Cerebellar nuclear complex (tissue), 1 donor: ENCODE measurements at places on chromosomes 16 and 17.

DNA sequence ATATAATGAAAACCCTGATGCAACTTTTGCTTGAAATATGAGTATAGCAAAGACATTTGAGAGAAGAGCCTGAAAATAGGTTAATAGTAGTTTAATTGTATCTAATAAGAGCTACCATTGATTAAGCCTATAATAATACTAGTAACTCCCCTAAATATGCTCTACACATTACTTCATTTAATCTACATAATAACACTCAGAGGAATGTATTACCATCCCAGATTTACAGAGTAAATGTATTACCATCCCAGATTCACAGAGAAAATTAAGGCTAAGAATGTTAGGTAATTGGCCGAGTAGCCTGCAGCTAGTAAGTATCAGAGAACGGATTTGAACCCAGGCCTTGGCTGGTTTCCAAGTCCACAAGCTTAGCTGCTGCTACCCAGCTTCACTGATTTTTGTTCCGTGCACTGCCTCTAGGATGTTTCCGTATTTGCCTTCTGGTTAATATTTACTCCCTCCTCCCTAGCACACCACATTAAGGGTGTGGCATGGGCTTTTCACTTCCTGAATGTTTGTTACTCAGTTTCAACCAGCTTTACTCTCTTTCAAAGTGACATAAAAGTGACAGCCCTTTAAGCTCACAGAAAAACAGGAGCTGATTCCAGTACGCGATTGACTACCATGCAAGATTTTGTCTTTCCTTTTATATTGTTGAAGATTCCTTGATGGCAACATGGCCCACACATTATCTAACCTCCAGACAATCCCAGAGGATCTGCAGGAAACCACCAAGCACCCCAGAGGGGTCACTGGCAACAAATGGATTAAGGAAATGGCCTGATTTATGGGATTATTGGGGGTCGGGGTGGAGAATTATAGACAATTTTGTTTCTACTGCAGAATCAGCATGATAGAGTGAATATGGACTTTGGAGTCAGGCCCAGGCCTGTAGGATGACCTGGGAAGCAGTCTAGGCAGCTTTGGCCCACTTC, 26.7 kb upstream of the TOX3 start:
- no peak for DNase-seq

DNA sequence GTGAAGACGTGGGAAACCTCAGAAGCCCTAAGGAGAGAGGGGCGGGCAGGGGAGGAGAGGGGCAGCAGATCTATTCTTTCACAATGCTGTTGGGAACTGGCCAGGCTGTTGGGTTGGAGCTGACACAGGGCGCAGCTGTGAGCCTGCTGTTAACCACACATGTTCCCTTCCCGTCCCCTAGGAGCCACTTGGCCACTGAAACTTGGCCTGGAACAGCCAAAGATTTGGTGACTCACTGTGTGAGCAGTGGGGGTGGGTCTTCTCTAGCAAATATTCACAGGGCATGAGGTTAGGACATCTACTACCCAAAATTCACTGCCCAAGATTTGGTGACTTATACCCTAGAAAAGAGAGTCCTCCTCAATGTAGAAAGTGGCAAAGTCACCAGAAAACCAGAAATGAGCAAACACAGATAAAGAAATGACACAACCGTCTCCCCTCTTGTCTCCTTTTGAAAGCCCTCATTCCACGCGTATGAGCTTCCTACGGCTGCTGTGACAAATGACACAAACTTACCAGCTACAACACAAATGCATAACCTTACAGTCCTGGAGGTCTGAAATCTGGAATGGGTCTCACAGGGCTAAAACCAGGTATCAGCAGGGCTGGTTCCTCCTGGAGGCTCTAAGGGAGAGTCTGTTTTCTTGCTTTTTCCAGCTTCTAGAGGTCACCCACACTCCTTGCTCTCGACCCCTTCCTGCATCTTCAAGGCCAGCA, 6.3 kb downstream of the TBC1D16 start:
- no peak for DNase-seq

- DNase-seq: no peak
Measured at GRCh38 chr16:9139965-9140364, 48.5 kb downstream of the HAPSTR1 start.

DNA sequence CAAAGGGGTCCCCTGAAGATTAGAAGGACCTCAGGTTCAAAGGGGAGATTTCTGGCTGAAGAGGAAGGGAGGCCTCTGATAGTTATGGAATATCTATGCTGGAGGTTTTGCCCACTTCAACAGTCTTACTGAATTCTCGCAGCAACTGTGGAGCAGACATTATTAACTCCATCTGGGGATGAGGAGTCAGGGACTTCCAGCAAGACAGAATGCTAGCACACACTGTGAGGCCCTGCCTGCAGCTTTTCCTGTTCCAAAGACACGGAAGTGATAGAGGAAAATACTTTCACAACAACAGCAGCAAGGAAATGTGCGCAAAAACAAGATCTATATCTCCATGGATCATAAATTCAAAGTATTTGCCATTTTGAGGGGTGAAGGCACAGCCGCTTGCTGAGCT, 72.8 kb downstream of the RPH3AL start:
- no peak for DNase-seq

DNA sequence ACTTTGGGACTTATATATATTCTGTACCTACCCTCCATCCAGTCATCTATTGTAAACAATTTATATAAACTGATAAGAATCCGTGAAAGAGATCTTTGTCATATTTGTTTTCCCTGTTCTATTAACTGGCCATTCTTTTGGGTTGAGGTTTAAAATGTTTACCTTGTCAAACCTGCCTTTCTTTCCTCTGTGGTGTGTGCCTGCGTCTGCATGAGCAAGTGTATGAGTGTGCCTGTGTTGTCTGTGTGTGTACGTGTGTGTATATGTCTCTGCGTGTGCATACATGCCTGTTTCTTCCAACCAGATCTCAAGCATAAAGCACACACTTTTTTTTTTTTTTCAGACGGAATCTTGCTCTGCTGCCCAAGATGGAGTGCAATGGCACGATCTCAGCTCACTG, 201.5 kb downstream of the C16orf95 start:
- DNase-seq: no peak

DNA sequence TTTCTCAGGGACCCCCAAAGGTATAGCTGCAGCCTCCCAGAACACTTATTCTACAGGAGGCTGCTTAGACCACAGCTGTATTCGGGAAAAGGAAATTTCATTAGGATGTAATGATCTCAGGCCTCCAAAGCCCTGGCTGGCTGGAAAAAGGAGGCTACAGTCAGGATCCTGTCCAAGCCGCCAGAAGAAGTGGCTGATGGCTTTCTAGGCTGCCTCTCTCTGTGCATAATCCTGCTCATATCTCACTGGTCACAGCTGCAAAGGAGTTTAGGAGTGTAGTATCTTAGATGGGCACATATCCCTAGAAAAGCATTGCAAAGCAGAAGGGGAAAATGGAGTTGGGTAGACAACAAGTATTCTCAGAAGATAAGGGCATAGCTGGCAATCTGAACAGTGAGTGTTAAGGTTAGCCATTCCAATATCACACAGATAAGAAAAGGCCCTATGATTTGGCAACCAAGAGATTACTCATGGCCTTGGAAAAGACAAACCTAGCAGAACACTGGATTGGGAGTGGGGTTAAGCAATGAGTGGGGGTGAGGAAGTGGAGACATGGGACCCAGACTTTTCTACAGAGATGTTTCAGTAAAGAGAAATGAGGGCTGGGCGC, 26.0 kb upstream of the PRKCA start:
- no peak for DNase-seq

DNA sequence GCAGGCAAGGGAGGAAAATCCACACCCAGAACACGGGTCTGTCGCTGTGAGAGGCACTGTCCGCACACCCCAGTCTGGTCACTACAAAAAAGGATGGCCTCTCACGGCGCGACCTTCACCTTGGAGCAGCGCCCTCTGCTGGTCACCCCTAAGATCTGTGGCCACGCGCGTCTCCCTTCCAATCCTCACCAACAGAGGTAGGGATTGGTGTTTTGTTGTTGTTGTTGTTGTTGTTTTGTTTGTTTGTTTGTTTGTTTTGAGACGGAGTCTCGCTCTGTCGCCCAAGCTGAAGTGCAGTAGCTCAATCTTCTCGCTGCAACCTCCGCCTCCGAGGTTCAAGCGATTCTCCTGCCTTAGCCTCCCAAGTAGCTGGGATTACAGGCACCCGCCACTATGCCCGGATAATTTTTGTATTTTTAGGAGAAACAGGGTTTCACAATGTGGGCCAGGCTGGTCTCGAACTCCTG, 15.0 kb upstream of the C17orf58 start:
- no peak for DNase-seq

DNA sequence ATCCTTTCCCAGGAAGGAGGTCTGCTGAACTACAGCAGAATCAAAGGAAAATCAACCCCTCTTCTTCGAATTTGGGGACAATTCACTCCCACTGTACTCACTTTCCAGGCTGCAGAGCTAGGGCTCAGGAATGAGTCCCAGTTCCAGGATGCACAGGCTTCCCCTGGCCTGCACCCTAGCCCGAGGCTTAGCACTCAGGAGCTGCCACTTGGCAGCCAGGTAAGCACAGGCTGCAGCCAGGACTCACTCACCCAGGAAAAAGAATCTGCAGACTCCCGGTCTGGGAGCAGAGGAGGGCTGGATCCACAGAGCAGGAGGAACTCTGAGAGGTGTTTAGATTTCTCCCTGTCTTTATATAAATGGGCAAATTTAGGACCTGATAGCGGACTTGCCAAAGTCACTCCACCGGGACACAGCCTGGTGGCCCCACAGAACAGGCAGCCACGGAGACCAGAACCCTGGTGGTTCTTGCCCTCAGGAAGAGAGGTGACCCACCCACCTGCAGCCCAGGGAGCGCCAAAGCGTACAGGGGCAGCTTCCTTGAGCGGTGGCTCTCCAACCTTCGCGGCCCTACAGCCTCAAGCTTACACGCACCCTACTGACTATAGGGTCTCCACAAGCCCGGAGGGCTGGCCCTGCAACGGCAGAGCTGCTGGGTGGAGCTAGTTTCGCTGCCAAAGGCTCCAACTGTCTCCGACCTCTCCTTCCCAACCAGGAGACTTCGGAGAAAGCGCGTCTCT, 4.8 kb downstream of the CBLN1 start:
- DNase-seq: no peak

DNA sequence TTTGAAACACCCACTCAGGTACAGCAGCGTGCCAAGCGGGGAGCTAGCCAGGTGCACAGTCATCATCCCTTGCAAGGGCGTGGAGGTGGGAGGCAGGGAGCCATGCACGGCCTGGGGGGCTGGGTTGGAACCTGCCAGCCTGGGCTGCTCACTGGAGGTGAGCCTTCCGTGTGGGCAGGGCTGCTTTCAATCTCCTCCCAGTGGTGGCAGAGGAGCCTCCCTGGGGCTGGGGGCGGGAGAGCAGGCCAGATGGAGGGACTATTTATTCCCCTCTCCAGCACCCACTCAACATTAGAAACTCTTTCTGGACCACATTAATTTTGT, 90.3 kb downstream of the KATNIP start:
- DNase-seq: no peak

DNA sequence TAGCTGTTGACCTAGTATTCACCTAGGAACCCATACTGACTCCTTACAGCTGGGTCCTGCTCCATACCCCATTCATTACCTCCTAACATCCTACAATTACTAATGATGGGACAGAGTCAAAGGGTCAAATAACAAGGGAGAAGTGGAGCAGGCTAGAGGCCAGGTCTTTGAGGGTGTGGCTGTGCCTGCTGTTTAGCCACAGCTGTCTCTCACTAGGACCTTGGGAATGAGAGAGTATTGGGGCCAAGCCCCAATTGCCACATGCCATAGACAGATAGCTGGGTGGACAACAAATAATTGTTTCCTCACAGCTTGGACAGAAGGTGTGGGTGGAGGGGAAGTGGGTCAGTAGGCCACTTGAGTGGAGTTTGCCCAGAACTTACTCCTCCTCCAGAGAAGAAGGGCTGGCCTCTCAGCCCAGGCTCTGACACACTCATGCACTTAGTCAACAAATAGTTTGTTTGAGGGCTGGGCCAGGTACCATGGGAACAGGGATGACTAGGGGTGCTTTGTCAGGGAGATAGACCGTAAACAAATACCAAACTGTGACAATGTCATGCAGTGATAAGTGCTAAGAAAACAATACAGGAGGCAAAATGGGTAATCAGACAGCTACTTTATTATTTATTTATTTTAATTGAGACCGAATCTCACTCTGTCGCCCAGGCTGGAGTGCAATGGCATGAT, 10.2 kb upstream of the CENPT start:
- DNase-seq: no peak

DNA sequence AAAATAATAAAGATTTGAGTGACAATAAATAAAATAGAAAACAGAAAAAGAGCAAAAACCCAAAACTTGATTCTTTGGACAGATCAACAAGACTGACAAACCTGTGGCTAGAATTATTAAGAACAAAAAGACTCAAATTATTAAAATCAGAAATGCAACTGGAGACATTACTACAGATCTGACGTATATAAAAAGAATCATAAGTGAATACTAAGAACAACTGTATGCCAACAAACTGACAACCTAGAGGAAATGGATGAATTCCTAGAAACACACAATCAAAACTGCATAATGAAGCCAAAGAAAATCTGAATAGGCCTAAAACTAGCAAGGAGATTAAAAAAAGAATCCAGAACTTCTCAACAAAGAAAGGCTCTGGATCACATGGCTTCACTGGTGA, 47.4 kb downstream of the NETO2 start:
- no peak for DNase-seq

DNA sequence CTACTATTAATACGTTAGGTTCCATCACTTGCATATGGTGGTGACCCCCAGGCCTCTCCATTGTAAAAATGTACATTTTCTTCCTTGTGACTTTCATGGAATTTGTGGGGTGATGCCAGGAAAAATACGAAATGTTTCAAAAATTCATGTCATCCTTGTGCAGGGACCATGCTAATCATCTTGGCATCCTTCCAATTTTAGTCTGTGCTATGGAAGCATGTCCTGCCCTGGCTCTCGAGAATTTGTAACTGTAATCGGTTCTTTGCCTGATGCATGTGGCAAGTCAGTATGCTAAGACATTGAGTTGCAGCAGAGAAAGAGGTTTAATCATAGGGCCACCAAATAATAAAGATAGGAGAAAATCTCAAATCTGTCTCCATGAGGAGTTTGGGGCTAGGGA, 14.3 kb upstream of the GINS3 start:
- no peak for DNase-seq

DNA sequence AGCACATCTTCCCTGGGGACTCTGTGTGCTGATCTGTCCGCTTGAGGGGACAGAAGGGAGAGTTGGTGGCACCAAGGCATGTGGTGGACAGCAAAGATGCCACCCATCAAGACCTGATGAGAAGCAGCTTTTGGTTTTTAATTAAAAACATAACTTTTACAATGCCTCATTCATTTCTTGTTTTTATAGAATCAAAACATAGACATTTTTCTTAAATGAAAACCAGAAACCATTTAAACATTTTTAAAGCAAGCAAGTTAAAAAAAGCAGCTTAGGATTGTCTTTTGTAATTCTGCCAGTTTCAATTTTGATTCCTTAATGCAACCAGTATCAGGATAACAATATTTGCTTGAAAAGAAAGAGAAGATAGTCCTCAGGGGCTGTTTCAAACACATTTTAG, 123.7 kb upstream of the AXIN2 start:
- DNase-seq: no peak
